Frontal cortex (tissue), 4 donors: ENCODE measurements at places on chromosomes 13 and 19. TPM values are rescaled to one million over a fixed set of nuclear protein-coding genes. Genes with fewer than 3 reads are reported as not detected.
A peak's percentile ranks its signal among the peaks of the same experiment; 100 is the strongest.

- no peak for DNase-seq
Observed at GRCh38 chr13:102128216-102128810, 273.5 kb downstream of the FGF14 start.

- no peak for DNase-seq
Observed at GRCh38 chr13:44951184-44951583, 38.1 kb downstream of the NUFIP1 start.

DNA sequence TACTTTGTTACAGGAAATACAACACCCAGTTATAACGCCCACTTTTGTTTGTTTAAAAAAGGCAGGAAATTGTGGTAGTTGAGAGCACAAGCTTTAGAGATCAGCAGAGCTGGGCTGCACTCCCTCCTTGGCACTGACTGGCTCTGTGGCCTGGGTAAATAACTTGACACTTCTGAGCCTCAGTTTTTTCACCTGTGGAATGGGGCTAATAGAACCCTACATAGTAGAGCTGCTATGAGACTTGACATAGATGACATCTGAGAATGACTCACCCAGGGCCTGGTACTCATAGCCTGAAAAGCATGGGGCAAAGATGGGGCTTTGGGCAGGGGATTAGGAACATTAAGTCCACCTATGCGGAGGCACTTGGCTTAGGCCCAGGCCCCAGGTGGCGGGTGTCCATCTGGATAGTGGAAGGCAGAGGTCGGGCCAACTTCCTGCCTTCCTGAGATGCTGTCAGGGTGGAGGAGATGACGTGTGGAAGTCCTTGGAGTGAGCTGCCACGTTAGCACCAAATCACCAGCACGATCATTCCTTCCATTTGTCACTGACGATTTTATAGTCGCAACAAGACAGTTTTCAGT is 159.1 kb downstream of the KATNAL1 start:
- no peak for DNase-seq

DNA sequence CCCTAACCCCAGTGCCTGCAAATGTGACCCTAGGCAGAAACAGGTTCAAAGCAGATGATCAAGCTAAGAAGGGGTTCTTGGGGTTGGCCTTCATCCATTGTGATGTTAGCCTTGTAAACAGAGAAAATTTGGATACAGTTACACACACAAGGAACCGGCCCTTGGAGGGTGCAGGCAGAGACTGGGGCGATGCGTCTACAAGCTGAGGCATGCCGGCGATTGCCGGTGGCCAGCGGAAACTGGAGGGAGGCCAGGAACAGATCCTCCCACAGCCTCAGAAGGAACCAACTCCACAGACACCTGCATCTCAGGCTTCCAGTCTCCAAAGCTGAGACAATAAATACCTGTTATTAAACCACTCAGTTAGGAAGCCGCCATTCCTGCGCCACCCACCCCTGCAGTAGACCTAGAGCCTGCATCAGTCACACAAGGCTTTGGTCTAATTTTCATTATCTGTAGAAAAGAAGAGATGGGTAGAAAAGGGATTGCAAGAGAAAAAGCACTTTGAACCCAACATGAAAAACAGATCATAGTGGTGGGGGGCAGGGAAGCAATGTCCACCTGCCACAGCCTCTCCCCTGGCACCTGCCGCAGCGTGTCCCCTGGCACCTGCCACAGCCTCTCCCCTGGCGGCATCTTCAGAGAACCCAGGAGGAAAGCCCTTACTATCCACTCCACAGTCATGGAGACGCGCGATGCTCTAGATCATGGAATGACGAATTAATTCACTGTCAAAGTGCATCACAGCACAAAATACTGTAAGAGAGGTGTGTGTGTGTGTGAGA is 119.7 kb upstream of the SOX1 start:
- no peak for DNase-seq

DNA sequence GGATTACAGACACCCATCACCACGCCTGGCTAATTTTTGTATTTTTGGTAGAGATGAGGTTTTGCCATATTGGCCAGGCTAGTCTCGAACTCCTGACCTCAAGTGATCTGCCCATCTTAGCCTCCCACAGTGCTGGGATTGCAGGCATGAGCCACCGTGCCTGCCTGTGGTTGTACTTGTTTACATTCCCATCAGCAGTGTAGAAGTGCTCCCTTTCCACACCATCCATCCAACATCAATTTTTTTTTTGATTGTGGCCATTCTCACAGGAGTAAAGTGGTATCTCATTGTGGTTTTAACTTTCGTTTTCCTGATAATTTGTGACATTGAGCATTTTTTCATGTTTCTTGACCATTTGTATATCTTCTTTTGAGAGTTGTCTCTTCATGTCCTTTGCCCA is 1019.4 kb upstream of the SLC10A2 start:
- no peak for DNase-seq

- DNase-seq, result no peak
Observed at GRCh38 chr19:46759206-46759605, 13.0 kb upstream of the STRN4 start.

GRCh38 chr13:111288276-111288675 is 32.2 kb upstream of the TEX29 start:
- no peak for DNase-seq

The CACNG7 gene
- 4.9 TPM for total RNA-seq

DNA sequence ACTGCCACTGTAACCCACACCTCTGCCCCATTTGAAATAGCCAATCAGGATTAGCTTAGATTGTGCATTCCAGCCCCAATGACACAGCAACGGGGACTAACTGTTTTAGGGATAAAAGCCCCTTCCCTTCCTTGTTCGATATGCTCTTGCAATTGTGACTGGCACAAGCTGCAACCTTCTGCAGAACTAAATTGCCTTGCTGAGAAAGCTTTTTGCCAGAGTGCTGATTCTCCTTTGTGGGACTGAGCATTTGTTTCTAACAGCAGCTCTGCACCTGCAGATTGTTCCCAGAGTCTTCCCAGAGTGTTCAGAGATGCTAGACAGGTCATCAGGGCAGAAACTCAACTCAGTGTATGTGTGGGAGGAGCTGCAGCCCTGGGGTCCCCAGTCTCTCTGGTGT is 115.8 kb downstream of the ZNF675 start:
- DNase-seq, result no peak

The ACER1 gene
- not detected for total RNA-seq

- no peak for DNase-seq
Observed at GRCh38 chr13:44425041-44425814, 51.6 kb downstream of the SERP2 start.

DNA sequence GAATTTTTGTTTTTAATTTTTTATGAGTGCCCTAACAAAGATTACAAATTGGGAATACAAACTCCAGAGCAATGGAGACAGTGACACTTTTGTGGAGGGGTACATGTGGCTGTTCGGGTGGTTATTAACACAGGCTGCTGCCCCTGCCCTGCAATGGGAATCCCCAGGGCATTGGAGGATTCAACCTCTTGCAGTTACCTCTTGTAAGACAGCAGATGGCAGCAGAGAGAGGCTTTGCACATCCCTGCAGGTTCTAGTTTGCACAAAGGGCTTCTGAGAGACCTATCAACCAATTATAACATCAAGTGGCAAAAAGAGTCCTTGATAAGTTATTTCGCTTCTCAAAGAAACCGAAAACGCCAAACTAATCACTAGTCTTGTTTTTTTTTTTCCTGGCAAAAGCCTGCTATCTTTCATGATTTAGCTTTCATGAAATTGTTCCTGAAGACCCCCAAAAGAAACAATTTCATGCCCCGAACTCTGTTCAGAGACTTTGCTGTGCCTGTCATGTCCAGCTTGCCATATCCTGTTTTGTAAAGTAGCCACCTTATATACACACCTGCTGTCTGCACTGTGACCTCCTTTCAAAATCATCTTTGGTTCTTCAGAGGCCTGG is 10.4 kb downstream of the GJB2 start:
- DNase-seq, result peak; percentile 78

The ERFL gene
- total RNA-seq, result not detected

DNA sequence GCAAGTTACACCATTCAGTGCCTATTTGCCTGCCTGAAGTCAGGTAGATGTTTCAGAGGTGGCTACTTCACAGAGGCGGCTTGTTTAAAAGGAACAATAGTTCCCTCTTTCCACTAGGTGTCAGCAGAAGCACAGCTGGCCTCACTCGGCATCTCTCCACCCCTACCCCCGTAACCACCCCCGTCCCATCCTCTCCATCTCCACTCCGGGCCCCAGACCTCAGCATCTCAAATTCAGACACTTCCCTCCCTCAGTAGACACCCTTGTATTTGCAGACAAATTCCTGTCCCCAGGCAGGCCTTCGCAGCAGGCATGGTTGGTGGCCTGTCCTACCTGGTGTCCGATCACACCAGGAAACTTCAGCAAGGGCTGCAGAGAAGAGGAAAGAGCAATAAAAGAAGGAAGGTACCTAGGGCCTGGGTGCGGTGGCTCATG is 9.1 kb upstream of the DPP9 start:
- no peak for DNase-seq

- peak; percentile 38 for DNase-seq
Observed at GRCh38 chr13:25171170-25171516, 945 bp downstream of the AMER2 start.

The ZNF443 gene
- total RNA-seq, result 14.3 TPM

DNA sequence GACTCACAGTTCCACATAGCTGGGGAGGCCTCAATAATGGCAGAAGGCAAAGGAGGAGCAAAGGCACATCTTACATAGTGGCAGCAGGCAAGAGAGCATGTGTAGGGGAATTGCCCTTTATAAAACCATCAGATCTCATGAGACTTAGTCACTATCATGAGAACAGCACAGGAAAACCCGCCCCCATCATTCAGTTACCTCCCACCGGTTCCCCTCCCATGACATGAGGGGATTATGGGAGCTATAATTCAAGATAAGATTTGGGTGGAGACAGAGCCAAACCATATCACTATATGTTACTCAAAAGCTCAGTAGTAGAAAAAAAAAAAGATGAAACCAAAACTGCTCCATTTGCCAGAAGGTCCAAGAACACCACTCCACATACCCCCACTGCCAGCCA is 58.5 kb downstream of the DNAJC15 start:
- no peak for DNase-seq

The IZUMO4 gene
- 2.9 TPM for total RNA-seq

The TEAD2 gene
- total RNA-seq, result 5.3 TPM

DNA sequence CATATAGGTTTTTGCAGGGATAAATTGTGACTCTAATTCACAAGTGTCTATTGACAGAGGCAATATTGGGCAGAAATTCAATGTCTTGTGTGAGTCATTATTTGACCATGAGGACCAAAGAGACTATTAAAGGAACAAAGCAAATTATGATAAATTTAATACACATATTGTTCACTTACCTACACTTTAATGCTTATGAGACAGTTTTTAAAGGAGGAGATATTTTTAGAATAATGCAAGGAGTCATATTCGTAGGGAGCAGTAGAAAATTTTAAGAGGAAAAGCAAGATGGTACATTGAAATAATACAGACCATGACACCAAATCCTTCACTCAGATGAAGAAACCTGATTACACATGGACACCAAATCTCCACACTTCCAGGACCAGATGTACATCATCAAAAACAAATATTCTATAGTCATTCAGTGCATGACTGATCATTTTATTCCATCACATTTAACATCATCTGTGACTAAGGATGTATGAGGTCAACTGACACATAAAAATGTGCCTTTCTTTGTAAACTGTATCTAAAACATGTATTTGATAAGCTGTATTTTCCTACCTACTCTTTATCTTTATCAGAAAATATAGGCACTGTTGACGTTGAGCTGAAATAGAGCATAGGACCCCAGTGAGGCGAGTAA is 4.2 kb upstream of the OR7A17 start:
- DNase-seq, result no peak

The CGB5 gene
- not detected for total RNA-seq

DNA sequence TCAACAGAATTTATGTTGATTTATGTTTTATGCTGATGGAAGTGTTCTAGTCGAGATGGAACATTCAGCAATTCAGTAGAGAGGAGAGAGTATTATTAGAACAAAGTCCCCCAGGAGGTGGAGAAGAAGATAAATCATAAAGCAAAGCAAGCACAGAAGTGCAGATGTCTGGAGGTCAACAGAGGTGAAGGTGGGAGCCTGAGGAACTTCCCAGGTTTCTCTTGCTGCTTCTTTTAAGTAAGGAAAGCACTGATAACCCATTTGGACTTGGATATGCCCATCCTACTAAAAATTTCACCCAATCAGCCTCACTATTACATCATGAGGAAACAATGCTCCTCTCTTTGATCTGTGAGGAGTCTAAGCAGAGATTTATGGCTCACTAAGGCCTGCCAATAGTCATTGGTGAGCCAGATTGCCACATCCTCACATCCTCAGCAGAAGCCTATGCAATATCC is 98.8 kb downstream of the EPSTI1 start:
- DNase-seq, result no peak

The TPTE2 gene
- 0.41 TPM for total RNA-seq

GRCh38 chr19:2042485-2043250 is 8.4 kb downstream of the MKNK2 start:
- DNase-seq, result no peak

DNA sequence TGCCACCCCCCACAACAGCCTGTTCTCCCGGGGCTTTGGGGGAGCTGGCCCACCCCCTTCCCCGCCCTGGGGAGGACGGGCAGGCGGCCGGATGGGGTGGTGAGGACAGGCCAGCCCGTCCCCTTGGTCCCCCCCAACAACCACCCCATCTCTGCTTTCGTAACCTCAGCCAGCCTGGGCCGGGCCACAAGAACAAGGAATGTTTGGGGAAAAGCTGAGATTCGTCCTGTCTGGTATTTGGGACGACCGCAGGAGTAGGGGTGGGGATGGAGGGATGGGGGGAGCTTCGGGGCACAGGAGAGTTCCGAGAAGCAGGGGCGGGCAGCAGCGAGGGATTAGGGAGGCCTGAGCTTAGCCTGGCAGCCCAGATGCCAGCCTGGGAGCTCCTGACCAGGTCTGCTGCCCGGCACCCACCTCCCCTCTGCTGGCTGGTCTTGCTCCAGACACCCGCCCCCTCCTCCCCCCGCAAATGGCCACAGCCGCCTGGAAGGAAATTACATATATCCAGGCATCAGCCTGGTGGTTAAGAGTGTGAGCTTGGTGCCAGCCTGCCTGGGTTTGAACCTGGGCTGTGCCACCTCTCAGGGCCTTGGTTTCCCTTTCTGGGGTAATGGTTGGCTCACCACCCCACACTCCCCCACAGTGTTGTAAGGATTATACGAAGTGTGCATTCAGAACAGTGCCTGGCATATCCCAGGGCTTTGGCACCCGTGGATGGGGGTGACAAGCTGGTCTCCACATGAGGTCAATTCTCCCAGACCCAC is at the start of gene PODNL1:
Gene PODNL1 (minus strand): TSS at position 117 of the 764 bp plus-strand sequence. CDS start 236 bp downstream, outside the sequence.
- DNase-seq, result no peak

DNA sequence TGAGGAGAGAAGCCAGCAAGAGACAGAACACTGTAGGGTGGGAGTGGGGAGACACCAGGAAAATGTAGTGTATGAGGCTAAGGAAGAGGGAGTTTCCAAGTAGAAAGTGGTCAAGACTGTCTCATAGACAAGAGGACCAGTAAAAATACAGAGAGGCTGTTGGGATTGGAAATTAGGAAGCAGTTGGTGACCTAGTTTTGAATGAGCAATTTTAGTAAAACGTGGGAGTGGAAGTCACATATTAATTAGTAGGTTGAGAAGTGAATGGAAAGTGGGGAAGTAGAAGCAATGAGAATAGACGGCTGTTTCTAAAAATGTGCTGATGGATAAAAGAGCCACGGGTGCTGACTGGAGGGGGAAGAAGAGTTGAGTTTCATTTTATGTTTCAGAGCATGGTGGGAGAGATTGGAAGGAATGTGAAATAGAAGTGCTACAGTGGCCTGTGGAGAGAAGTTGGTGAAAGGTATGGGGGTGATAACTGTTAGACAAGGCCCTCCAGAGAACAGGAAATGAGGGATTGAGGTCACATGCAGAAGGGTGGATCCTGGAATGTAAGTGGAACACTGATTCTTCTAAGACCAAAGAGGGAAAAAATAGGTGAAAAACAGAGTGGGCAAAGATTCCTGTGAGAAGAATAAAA is 247.3 kb downstream of the MTUS2 start:
- DNase-seq, result no peak

The NDUFB7 gene
- total RNA-seq, result 151 TPM
